LNCaP clone FGC (cell line): ENCODE measurements at places on chromosomes 6 and 20.

- no peak for DNase-seq
Measured at GRCh38 chr6:33439956-33440648, 14.3 kb upstream of the ZBTB9 start.

DNA sequence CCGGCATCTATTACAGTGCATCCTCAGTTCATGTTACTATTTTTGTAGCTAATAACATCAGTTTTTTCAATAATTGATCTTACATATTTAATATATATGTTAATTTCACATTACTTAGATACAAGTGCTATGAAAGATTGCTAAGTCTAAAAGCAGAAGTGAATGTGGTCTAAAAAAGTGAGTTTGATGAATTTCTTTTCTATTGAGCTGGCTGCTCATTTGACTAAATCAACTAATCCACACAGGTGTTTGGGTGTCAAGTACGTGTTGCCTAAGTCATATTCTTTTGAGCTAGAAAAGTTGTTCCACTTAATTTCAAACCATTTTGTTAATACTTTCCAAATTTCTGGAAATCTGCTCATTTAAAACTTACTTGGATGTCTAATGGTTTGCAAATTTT lies 46.6 kb upstream of the EZR start:
- no peak for DNase-seq

GRCh38 chr6:110541701-110542309 lies 65.4 kb upstream of the SLC22A16 start:
- DNase-seq: no peak

DNA sequence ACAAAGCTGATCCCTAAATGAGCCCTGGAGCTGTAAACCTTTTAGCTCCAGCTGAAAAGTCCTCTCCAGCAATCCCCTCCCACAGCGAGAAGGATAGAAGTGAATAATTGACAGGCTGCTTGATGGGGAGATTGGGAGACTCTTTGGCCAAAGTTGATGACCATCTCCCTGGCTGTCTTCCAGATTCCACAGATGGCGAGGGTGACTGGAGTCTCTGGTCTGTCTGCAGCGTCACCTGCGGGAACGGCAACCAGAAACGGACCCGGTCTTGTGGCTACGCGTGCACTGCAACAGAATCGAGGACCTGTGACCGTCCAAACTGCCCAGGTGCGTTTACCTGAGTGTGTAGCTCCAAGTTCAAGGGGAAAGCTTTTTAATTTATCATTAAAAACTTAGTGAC lies 67.3 kb downstream of the ISM1 start:
- DNase-seq: no peak
